ENCODE measurements at places on chromosomes 1 and 21.

DNA sequence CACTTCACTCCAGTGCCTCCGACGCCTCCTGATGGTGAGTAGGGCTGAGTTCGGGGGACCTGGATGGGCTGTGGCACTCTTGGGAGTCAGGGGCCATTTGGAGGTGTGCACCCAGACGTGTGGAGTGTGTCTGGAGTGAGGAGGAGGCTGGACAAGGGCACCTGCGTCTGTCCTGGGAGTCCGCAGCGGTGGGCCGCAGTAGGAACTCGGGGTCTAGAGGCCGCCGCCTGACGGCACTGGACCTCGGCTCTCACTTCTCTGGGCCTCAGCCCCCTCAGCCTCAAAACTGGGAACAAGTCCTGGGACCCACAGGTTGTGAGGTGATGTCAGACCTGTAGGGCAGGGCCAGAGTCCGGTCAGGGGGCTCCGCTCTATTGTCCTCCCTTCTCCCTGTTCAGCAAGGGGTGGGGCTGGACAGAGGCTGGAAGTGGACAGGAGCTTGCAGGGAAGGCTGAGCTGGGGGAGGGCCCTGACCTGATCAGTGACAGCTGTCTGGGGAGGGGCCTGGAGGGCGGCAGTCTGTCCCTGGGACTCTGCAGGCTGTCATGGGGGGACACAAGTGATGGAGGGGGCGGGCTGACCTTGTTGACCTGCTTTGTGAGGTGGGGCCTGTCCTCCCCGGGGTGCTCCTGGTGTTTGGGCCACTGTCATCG lies 15.5 kb downstream of the AGRN start:
- no peak for DNase-seq

GRCh38 chr1:51325391-51325790 lies 5.0 kb downstream of the TTC39A start:
- no peak for DNase-seq

DNA sequence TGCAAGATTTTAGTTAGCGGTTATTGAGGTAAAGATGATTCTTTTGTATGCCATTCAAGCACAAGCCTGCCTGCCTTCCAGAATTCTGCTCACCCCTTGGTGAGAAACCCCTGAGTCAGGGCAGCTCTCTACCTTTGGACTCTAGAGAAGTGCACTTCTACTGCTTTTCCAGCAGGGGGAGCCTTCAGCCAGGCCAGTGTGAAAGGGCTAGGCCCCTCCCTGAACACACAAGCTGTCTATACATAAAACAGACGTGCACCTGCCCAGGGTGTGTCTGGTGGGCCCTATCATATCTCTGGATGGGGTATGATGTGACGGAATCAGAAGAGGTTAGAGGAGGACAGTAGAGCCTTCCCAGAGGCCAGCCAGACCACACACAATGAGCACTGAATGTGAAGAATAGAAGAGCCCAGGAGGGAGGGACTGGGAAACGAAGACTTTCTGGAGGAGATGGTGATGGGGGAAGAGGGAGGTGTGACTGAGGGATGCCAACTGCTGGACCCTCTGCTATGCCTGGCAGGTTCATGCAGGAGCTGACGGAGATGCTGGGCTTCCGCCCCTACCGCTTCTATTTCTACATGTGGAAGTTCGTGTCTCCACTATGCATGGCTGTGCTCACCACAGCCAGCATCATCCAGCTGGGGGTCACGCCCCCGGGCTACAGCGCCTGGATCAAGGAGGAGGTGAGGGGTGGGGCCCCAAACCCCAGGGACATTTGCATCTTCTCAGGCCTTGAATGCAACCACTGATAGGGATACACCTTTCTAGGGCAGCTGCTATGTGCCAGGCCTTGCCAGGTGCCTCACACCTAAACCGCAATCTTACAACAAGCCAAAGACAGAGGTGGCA lies 13.0 kb upstream of the KCNC4 start:
- no peak for DNase-seq

- DNase-seq, result peak; percentile 29
These were observed 164.8 kb downstream of the PPIAL4G start for GRCh38 chr1:148318123-148318903.

GRCh38 chr21:20004367-20004766 lies 993.8 kb upstream of the NCAM2 start:
- no peak for DNase-seq

- DNase-seq, result no peak
These were observed 105.9 kb downstream of the RGL1 start for GRCh38 chr1:183910845-183911244.

DNA sequence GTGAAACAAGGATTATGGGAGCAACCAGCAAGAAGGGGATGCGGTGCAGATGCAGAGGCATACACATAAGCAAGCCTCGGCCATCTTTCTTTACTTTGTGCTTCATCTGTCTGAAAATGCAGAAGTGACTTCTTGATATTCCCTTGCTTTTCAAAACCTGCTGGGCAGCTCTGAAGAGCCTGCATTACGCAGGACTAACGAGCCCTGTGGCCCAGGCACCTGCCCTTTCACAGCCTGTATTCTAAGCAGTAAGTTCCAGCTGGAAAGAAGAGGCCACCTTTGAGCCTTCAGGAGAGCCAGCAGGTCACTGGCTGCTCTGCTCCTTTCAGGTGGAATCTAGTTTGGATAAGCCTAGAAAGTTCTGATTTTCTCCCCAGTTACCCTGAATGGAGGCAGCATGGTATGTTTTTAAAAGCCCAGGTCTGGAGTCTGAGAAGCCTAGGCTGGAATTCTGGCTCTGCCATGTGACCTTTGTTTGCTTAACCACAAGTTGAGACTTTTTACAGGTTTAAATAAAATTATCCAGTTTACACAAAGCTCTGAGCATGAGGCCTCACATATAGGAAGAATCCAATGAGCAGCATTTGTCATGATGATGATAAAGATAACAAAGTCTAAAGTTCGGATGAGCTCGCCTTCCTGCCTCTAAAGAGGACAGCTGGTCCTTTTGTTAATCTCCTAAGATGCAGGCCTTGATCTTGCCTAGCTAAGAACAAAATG lies 122.9 kb downstream of the UBR4 start:
- no peak for DNase-seq

- no peak for DNase-seq
These were observed 73.4 kb downstream of the GALNT2 start for GRCh38 chr1:230140221-230141020.

DNA sequence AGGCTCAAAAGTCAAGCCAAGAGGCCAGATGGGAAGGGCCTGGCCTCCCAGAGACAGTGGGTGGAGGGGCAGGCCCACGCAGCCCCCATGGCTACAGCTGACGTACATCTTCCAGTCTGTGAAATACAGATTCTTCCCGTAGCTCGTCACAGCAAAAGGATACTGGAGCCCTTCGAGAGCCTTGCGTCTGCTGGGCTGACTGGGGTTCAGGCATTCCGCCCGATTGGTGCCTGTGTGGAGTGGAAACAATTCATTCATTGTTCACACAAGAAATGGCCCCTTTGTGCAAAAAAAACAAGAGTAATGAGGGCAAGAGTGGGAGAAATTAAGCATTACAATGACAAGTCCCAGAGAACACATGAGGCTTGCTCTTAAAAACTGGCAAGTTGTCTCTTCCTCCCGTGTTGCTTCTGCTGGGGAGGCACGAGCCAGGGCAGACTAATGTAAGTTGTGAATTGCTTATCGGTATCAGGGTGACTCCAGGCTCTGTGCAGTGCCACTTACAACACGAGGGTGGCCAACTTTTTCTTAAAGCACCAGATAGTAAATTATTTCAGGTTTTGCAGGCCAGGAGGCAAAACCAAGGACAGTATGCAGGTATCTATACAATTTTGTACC lies 85.1 kb downstream of the NID1 start:
- DNase-seq, result no peak

GRCh38 chr1:20366056-20366462 lies 75.4 kb downstream of the VWA5B1 start:
- no peak for DNase-seq

GRCh38 chr1:24091971-24092482 lies 19.9 kb downstream of the MYOM3 start:
- no peak for DNase-seq

GRCh38 chr1:215202868-215203267 lies 120.3 kb downstream of the KCNK2 start:
- no peak for DNase-seq

GRCh38 chr1:32494196-32494595 lies 29.3 kb downstream of the ZBTB8B start:
- DNase-seq, result no peak

DNA sequence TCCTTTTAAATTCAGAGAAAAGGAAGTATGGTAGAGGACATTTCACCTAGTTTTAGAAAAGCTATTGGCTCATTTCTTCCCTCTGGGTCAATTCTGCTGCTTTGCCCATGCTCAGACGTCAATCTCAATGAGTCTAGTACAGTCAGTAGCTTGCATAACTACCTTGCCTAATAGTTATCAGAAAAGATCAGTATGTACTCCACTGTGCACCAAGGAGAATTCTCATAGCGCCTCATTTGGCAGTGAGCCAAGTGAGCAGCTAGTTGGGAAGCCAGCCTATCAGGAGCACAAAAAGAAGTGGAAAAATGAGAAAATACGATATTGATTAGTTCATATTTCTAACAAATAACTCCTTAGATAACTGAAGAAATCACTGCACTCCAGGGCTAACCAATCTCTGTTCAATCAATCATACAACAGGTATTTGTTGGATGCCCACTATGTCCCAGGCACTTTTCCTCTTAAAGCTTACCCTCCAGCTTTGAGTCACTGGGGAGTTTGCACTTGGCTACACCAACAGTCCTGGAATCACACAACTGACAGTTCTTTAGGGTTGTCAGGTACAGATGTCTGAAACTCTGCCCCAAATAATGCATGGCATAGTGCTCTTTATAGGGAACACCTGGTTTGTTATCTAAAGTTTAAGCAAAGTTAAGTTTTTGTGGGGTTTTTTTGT lies 50.2 kb downstream of the PRDX6 start:
- no peak for DNase-seq

DNA sequence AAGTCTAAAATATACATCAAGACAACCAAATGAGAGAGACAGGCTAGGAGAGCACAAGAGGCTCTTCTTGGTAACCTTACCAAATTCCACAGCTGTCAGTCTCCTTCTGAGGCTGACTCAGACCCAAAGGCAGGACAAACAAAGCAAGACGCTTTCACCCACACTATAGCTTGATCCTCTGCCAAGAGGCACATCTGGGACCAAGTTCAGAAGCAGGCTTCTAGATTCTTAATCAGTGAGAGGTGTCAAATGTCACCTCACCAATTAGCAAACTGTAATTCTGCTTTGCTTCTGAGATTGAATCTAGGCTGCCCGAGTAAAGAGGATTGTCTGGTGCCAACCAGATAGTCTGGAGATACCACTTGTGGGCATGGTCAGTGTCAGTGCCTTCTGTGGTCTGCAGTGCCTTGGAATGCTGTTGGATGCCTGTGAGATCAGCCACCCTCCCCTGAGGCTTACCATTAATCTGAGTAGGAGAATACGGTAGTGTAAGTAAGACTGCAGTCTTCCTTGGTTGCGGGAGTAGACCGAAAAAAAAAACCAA lies 151.0 kb downstream of the FMN2 start:
- no peak for DNase-seq

GRCh38 chr1:150730130-150730721 lies 9.5 kb upstream of the HORMAD1 start:
- DNase-seq, result no peak

DNA sequence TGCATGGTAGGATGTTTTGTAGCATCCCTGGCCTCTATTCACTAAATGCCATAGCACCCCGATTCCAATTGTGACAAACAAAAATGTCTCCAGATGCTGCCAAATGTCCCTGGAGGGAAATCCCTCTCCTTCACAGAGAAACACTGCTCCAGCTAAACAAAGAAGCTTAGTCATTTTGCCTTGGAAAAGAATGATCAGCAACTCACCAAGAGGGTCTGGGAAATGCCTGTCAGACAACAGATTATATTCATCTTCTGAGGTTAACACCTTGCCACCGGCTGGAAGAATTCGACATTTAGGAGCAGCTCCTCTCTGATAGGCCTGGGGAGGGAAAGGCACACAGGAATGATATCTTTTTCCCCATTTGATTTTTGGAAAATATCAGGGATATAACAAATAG lies 84.4 kb downstream of the NIBAN1 start:
- no peak for DNase-seq

GRCh38 chr21:36567216-36567885 lies 87.4 kb upstream of the CLDN14 start:
- no peak for DNase-seq

GRCh38 chr1:100456880-100457279 lies 81.1 kb upstream of the GPR88 start:
- DNase-seq, result no peak

DNA sequence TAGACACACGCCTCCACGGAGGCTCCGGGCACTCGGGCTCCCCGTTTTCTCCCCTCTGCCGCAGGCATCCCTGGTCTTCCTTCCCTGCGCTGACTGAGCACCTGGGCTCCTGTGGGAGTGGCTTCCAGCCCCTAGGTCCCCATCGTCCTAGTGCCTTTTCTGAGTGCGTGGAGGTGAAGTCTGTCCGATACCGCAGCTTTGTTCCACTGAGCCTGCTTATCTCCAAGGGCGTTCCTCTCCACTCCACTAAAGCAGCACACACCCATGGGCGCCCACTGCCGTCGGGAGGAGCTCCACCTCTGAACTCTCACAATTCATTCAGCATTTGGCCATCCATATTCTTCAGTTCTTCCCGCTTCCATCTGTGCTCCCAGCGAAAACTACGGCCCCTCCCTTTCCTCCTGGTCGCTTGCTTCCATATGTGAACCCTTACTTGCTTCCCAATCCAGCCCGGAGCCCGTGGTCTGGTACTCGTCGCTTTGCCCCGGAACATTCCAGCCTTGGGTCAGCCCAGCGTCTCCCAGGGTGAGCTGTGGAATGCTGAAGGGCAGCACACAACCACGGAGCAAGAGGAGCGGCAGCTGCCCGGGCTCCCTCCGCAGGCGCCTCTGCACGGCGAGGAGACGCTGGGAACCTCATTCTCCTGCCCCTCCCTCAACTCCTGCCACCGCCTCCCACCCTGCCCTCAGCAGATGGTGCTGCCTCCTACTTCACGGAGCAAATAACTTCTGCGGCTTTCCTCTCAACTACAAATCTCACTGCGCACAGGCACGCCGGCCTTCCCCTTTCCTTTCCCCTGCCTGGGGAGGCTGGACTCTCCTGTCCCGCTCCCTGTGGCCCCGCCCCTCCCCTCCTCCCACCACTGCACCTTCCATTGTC lies 27.5 kb downstream of the ATP8B2 start:
- DNase-seq, result no peak

DNA sequence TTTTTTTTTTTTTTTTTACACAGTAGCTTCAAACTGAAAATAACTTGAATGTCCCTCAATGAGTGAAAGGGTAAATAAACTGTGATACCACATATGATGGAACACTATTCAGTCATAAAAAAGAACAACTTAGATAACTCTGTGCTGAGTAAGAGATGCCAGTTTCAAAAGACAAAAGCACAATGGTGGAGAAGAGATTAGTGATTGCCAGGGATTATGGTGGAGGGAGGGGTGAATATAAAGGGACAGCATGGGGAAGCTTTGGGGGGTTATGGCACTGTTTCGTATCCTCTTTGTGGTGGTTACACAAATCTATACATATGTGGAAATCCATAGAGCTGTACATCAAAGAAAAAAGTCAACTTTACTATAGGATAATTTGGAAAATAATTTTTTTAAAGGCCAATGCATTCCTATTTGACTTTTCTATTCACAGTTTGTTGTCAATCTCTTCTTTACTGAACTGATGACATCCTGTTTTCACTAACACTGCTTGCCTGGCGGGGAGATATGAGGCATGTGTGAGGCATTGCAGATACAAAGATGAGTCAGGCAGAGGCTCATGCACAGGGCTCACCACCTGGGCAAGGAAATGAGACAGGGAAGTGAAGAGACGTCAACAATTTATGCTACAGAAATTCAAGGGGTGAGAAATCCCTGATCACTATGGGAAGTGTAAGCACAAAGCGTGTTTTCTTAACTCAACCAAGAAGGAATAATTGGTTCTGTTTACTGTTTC lies 302.7 kb downstream of the DUSP10 start:
- peak; percentile 21 for DNase-seq
